ENCODE measurements at places on chromosomes 5 and 9. TPM values are rescaled to one million over a fixed set of nuclear protein-coding genes. Genes with fewer than 3 reads are reported as not detected.

KIAA1191 gene
- total RNA-seq, result 104 TPM

SYNPO gene
- 829 TPM for total RNA-seq

C5orf58 gene
- not detected for total RNA-seq

TLX3 gene
- not detected for total RNA-seq

PCDHGB7 gene
- 16.4 TPM for total RNA-seq

AP3S1 gene
- 56.6 TPM for total RNA-seq

RGMB gene
- total RNA-seq, result 14.4 TPM

EFNA5 gene
- total RNA-seq, result 40.9 TPM

Measured in cardiac septum (tissue), 1 donor.